ENCODE measurements at places on chromosomes 1 and 21. TPM values are rescaled to one million over a fixed set of nuclear protein-coding genes. Genes with fewer than 3 reads are reported as not detected.

- H3K27me3 ChIP-seq: no peaks in the 10 kb centered on the region
- DNase-seq: no peak
- H3K36me3 ChIP-seq: peaks cover 32% of the 10 kb centered on the region
- no peaks in the 10 kb centered on the region for H3K4me1 ChIP-seq
- no peak overlapping the region for H3K27ac ChIP-seq
Observed at GRCh38 chr21:17709266-17709611, 96.5 kb upstream of the BTG3 start.

DNA sequence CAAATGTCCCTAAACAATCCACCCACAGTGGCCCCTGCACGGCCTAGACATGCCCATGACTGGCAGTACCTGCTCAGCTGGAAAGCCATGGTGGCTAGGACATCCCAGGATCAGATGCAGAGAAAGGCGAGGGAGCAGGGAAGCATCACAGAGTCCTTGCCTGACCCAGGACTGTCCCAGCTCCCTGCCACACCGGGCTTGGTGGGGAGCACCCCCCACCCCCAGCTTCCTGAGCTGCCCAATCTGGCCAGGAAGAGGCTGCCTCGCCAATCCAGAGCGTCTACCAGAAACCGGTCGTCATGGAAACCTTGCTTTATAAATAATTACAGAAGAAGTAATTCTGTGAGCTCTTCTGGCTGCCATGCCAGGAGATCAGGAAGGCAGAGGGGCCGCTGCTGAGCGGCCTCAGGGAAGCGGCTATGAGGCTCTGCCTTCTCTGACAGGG lies 34.8 kb downstream of the ACOT7 start:
- H3K4me1 ChIP-seq: no peaks in the 10 kb centered on the region
- no peaks in the 10 kb centered on the region for H3K27me3 ChIP-seq
- no peak overlapping the region for H3K4me3 ChIP-seq
- DNase-seq: no peak

DNA sequence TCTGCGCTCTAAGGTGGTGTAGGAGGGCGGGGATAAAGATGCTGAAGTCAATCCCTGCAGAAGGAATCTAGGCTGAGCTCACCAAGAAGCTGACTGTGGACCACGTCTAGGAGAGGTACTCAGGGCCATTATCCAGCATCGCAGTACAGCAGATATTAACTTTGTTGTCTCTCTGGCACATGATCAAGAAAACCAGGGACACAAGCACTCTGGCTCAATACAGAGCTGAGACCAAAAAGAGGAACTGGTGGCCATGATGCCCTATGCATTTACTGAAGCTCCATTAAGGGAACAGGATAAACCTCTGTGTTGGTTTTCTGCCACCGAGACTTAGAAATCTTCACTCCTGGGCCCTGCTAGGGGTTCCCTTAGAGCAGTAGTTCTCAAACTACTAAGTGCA lies 38.0 kb upstream of the ANGPTL7 start:
- no peak overlapping the region for H3K4me3 ChIP-seq
- no peak overlapping the region for H3K27ac ChIP-seq
- no peak for DNase-seq
- peaks cover 16% of the 10 kb centered on the region for H3K36me3 ChIP-seq

- DNase-seq: no peak
- no peaks in the 10 kb centered on the region for H3K36me3 ChIP-seq
- peaks cover 20% of the 10 kb centered on the region for H3K4me1 ChIP-seq
- H3K27ac ChIP-seq: no peak overlapping the region
Observed at GRCh38 chr1:160167056-160167455, 15.7 kb downstream of the ATP1A4 start.

DNA sequence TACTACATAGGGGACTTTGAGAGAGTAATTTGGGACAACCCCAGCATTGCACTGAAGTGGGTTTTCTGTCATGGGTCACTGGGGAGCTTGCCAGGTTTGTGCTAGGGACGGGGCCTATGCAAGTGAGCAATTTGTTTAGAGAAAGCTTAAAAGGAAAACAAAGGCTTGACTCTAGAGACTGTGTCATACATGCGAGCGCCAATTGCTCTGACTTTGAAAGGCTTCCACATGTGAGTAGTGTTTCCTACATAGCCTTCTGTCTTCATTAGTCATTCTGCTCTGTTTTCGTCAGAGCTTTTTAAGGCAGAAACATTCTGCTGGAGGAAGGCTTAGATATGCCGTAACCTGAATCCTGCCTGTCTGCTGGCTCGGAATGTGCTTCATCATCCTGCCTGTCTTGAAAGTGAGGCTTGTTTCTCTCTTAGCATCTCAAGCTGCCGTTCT lies 28.4 kb downstream of the TRIM45 start:
- peaks cover 4% of the 10 kb centered on the region for H3K4me1 ChIP-seq
- H3K27me3 ChIP-seq: no peaks in the 10 kb centered on the region
- peak overlapping the region; percentile 41 for H3K27ac ChIP-seq
- peak; percentile 50 for DNase-seq
- H3K36me3 ChIP-seq: peaks cover 91% of the 10 kb centered on the region

DNA sequence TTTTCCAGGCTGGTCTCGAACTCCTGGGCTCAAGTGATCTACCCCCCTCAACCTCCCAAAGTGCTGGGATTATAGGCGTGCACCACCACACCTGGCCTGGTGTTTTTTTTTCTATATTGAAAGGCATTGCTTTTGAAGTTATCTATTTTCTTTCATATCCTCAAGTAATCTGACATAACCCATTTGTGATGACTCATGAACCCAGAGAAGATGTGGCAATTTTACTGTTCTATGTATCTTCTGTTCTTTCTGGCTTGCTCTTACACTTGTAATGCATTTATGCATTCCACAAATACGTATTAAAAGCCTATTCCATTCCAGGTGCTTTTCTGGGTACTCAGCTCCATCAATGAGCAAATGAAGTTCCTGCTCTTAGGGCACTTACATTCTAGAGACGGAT lies 29.9 kb upstream of the ERRFI1 start:
- no peaks in the 10 kb centered on the region for H3K4me1 ChIP-seq
- no peak overlapping the region for H3K4me3 ChIP-seq
- no peaks in the 10 kb centered on the region for H3K27me3 ChIP-seq
- no peaks in the 10 kb centered on the region for H3K36me3 ChIP-seq

The FUCA1 gene
- 9.4 TPM for total RNA-seq

The TCHHL1 gene
- not detected for total RNA-seq

The CAPZB gene
- total RNA-seq: 348 TPM

The ACKR1 gene
- total RNA-seq: 0.26 TPM

All from H9 (cell line).